Heart right ventricle (tissue), 16 donors: ENCODE measurements at places on chromosomes 1 and 21. TPM values are rescaled to one million over a fixed set of nuclear protein-coding genes. Genes with fewer than 3 reads are reported as not detected.

The ARMH1 gene
- not detected for total RNA-seq

The DENND2C gene
- total RNA-seq = 3.1 TPM

The FAM131C gene
- total RNA-seq = 1.3 TPM

The FAM151A gene
- total RNA-seq = 0.94 TPM

The CTTNBP2NL gene
- total RNA-seq = 14.0 TPM
